ENCODE measurements at places on chromosomes 6 and 20. TPM values are rescaled to one million over a fixed set of nuclear protein-coding genes. Genes with fewer than 3 reads are reported as not detected.

Gene TCP11
- polyA plus RNA-seq: not detected

Gene HMGA1
- polyA plus RNA-seq: 332 TPM

Gene BPIFA1
- not detected for polyA plus RNA-seq

Gene SIRPB2
- not detected for polyA plus RNA-seq

Gene KCNB1
- polyA plus RNA-seq: not detected

Gene GGT7
- polyA plus RNA-seq: 20.4 TPM

Gene CRISP3
- not detected for polyA plus RNA-seq

- DNase-seq: peak; percentile 33
Observed at GRCh38 chr6:102619585-102619984, 1226.1 kb downstream of the GRIK2 start.

GRCh38 chr6:25334793-25335192, 55.6 kb downstream of the CARMIL1 start:
- no peak for DNase-seq

GRCh38 chr6:109793792-109794191, 102.7 kb downstream of the FIG4 start:
- DNase-seq: peak; percentile 96

- no peak for DNase-seq
Observed at GRCh38 chr20:35326021-35326739, 34.0 kb upstream of the FAM83C start.

DNA sequence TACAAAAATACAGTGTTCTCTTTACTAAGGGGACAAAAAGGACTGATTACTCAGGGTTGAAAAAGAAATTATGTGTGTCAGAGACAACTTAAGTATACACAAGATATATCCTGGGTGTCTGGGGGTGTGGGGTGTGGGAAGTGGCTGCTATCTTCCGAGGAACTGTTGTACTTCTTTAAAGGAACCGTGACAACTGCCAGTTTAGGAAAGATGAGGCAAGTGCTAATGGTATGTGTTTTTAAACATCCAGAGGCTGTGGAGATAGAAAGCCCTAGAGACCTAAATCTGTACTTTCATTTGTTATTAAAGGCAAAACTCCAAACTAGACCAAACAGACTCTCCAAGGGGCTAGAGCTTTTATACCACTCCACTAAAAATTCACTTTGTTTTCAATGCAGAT, 95.6 kb downstream of the SNAP25 start:
- DNase-seq: peak; percentile 42

- no peak for DNase-seq
Observed at GRCh38 chr6:52749556-52750152, 13.6 kb downstream of the GSTA2 start.

DNA sequence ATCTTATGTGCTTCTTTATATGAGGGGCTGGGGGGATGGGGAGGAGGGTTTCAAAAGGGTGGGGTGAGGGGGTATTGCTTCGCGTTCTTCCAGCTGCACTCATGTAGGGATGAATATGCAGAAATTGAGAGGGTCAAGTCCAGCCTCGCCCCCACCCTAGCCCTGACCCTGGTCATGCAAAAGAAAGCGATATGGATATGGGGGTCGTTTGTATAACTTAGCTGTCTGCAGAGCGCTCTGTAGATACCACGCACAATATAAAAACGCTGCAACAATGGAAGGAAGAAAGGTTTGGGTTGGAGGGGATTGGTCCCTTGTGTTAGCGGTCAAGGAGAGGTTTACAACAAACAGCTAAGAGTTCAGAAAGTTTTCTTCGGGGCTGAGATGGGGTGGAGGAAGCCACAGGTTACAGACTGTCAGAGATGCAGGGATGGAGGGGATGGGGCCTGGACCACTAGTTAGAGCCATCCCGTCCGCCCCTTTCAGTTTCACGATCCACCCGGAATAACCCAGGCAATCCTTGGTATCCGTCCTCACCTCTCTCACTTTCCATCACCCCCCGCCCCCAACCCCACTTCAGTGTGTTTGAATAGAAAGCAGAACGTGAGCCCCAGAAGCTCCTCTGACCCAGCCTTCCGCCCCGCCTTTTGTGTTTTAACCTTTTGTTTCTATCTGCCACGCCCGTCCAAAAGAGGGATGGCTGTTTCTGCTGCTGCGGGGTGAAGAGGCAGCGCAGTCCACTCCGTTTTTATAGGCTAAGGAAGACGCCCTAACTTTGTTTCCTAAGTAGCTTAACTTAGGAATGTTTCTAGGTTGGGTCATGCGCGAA, 73.5 kb downstream of the SOX4 start:
- DNase-seq: no peak

DNA sequence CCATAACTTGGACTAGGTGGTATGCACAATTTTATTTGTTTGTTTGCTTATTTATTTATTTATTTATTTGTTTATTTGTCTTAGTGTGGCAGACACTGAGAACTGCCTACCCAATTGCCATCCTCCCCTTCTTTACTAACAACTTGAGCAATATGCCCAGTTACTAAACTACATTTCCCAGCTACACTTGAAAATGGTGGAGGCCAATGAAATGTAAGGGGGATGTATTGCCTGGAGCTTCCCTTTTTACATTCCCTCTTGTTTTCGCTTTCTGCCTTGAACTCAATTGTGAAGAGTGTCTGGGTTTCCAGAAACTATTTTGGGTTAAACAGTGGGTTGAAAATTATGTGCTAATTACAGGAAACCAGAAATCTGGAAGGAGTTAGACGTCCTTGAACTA, 152.7 kb upstream of the FKBP1C start:
- no peak for DNase-seq

GRCh38 chr20:3032624-3033023, 10.8 kb upstream of the GNRH2 start:
- DNase-seq: no peak

- DNase-seq: peak; percentile 76
Observed at GRCh38 chr6:33585403-33586107, 5.5 kb upstream of the BAK1 start.

- peak; percentile 60 for DNase-seq
Observed at GRCh38 chr6:75317503-75318206, 33.1 kb upstream of the TMEM30A start.

DNA sequence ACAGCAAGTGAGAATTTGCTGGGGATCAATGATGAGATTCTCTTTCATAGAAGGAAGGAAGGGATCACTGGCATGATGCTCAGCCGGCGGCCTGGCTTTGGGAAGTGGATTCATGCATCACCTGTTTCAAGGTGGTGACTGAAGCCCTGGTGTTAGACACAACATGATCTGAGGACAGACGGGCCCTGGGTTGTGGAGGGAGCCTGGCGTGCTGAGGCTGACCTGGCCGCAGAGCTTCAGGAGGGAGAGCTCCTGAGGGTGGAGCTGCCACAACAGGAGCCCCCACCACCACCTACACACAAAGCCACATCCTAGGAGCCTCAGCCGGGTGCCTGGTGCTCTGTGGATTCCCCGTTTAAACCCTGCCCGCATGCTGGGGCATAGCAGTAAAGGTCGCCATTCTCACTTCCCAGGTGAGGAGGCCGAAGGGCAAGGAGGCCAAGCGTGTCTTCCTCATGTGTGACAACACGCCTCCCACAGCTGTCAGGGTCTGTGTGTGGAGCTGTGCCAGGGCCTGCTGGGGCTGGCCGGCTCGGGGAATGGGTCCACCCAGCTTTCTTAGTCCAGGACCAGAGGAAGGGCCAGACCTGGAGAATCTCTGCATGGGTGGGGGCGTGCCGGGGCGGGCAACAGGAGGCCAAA, 107.0 kb downstream of the ERMARD start:
- no peak for DNase-seq

DNA sequence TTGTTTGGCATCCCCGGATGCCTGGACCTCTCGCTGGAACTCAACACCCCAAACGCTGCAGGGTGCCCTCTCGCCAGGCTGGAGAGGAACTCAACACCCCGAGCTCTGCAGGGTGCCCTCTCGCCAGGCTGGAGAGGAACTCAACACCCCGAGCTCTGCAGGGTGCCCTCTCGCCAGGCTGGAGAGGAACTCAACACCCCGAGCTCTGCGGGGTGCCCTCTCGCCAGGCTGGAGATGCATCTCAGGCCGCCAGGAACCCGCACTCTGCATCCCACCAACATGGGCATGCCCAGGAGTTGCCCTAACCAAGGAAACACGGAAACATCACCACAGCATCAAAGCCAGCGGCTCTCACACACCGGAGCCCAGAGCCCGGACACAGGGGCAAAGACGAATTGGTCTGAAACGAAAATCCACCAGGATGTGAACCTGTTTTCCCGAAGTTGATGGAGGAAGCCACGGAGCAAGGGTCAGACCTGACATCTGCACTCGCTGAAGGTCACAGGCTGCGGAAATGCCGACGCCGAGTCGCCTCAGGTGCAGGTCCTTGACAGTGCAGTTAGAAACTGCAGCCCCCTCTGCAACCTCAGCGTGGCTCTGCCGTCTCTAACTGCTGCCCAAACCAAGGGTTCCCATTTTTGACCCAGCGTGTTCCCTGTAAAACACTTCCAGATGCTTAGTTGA, 37.5 kb downstream of the DLL1 start:
- no peak for DNase-seq

DNA sequence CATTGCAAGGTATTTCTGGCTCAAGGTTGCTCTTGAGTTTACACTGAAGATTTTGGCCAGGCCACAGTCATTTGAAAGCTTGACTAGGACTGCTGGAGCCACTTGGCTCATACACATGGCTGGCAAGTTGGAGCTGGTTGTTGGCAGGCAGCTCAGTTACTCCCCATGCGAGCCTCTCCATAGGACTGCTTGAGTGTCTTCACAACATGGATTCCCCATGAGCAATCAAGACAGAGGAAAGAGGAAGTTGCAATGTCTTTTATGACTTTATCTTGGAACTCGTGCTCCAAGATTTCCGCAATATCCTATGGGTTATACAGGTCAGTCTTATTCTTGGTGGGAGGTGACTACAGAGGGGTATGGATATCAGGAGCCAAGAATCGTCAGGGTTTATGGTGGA, 1.4 kb upstream of the MANBAL start:
- no peak for DNase-seq

- no peak for DNase-seq
Observed at GRCh38 chr20:689348-689747, 13.7 kb upstream of the SCRT2 start.

Data from GM23248 (cell line).